ENCODE measurements at places on chromosomes 1 and 21.

- DNase-seq, result no peak
These were observed 15.6 kb downstream of the PRKACB start for GRCh38 chr1:84159533-84160240.

- no peak for DNase-seq
These were observed 406 bp downstream of the HTR1D start for GRCh38 chr1:23216771-23217420.

GRCh38 chr1:65407877-65408276, 12.6 kb upstream of the LEPR start:
- no peak for DNase-seq

GRCh38 chr1:207344221-207344620, 22.7 kb downstream of the CD55 start:
- no peak for DNase-seq

DNA sequence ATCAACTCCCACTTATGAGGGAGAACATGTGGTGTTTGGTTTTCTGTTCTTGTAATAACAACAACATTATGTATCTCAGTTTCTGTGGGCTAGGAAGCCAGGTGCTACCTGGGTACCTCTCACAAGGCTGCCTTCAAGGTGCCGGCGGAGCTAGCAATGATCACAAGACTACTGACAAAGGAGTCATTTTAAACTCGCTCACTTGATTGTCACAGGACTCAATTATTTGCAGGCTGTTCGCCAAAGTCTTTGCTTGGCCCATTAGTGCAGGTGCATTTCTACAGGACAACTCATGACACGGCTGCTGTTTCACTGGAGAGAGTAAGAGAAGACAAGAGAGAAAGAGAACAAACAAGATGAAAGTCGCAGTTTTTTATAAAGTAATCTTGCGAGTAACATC, 1237.4 kb upstream of the TMPRSS15 start:
- DNase-seq, result no peak

DNA sequence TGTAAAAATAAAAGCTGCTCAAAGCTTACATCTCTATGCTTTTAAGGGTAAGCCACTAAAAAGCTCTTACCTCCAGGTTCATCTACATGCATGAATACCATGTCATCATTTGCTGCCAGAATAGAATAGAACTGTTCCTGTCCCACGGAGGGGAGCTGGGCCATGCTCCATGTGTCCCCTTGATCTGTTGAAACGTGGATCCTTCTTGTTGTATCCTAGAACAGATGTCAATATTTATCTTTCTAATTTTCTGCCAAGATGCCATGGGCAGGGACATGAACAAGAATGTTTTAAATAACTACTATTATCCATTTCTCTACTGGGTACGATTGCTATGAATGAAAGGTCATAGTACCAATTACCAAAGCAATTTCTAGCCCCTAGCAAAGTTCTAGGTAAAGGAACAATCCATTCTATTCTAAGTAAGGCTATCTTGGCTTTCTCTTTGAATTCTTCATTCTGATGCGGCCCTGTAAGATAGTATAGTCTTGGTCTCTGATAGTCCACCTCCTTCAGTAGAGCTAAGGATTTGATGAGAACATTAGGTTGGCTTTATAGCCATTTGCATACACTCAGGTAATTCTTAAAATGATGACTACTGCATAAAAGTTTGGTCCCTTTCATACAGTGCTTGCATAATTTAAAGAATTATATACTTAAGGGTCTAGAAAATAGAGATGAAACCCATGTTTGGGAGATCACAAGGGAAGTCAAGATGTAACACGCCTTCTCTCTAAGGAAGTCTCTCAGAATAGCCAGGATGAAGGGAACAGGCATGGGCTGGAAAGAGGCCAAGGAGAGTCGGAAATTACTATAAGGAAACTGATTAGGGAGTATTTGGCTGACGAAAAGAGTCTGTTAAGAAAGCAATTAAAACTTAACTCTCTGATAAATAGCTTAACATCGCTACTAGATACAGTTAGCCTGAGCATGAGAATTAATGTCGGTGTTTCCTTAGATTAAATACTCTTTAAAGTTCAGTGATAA, 35.4 kb upstream of the MYBPHL start:
- DNase-seq, result no peak

- no peak for DNase-seq
These were observed 93.3 kb downstream of the TBX15 start for GRCh38 chr1:118894836-118895235.

DNA sequence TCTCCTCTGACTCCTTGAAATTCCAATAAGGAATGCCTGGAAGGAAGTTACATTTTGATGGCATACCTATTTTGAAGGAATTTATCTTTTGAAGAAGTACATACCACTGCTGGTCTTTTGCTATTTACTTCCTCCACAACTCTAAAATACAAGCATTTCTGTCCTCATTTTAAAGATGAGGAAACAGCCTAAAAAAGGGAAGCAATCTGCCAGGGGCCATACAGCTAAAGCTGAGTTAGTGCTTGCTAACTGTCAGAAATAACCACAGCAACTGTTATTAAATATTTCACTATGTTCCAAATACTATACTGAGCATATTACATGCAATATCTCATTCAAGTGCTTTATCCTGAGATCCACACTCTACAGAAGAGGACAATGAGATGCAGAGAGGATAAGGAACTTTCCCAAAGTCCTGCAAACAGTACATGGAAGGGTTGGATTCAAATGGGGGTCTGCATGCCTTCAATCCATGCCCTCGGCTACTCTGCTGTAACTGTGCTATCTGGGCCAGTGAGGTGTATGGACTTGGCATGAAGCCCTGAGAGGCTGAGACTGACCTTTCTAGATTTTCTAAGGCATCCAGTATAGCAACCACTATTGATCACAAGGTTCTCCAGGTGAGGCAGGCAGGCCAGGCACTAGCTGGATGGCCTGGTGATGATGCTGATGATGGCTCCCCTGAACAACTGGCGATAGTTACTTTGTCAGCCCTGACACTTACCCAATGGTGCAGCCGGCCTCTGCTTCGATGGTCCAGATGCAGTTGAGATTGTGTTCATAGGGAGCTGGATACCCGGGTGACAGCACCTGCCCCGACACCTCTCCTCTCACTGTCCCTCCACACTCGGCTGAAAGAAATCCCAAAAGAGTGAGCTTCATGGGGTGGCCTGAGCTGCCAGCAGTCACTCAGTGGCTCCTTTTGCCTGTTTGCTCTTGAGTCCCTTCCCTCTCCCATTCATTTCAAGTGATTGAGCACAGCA, 171.4 kb upstream of the HMGB4 start:
- no peak for DNase-seq

DNA sequence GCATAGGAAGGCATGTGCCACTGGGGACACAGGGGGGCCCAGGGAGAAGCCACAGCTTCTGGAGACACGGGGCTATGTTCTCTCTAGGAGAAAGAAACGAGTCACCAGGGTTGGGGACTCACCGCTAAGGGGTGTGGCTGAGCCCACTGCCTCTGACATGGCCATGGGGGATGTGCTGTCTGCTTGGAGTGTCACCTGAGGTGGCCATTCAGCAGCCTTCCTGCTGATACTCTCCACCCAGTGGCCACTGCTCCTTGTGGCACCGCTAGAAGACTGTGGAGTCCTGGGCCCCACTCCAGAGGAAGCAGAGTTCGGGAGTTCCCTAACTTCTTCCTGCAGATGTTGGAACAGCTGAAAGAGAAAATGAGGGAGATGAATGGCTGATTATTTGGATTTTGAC, 91.2 kb upstream of the SLC45A1 start:
- DNase-seq, result no peak

- no peak for DNase-seq
These were observed 21.4 kb upstream of the ARHGEF16 start for GRCh38 chr1:3433076-3433475.

DNA sequence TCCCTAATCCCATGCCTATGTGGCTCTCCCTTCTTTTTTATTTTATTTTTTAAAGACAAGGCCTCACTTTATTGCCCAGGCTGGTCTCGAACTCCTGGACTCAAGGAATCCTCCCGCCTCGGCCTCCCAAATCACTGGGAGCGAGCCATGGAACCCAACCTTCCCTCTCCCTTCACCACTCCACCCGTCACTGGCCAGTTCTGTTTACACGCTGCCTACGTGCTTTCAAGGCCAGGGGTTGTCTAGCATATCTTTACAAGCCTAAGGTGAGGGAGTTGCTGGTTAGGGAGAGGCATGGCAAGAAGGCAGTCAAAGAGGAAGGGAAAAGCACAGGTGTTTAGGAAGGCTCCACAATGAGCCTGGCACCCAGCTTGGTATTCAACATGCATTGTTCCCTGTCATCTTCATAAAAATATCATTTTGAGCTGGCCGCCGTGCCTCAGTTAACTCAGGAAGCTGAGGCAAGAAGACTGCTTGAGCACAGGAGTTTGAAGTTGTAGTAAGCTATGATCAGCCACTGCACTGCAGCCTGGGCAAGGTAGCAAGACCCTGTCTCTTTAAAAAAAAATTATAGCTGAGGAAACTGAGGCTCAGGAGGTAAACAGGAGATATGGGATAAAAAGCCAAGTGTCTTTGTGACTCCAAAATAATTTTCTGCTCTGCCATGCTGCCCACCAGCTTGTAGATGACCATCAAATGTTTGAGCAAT, 1.1 kb downstream of the RHBDL2 start:
- no peak for DNase-seq

DNA sequence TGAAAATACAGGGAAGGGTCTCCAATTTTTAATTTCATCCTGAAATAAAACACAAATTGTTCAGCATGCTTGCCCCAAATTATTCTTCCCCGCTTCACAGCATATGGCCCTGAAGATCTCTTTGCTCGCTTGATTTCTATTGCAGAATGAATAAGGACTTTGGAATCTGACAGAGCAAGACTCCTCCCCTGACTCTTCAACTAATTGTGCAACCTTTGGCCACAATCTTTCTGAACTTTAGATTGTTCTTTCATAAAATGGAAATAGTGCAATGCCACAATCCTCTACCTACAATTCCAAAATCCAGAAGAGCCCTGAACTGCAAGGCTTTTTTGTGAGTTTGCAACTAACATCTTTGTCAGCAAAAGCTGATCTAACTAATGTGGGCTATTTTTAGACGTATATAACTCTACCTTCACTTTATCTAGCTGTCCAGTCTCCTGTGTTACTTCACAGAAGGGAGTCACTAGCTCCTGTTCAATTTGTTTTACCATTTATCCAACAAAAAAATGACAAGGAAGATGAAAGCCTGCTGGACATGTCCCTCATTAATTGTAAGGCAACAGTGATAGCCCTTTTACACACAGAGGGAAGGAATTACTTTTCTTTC, 13.4 kb downstream of the RNASEL start:
- DNase-seq, result no peak

GRCh38 chr1:181508486-181509165, 25.3 kb downstream of the CACNA1E start:
- DNase-seq, result no peak

- no peak for DNase-seq
These were observed 14.2 kb downstream of the PIGM start for GRCh38 chr1:160017592-160017991.

DNA sequence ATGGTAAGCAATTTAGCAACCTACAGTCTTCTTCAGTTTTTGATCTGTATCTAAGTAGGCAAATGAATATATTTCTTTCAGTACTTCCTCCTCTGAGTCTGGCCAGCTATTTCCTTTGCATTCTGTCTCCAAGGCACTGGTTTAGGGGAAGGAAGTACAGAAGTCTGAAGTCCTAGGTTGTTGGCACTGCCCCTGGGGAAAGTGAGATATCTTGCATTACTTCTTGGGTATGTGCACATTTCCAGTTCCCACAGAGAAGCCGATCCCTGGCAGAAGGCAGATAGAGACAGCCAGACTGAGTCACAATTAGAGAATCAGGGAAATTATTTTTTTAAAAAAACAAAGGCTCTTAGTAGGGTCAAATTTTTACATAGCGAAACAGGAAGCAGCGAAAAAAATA, 98.8 kb downstream of the RASAL2 start:
- DNase-seq, result no peak

- DNase-seq, result no peak
These were observed 1498.2 kb upstream of the B3GALT2 start for GRCh38 chr1:194684636-194685035.

DNA sequence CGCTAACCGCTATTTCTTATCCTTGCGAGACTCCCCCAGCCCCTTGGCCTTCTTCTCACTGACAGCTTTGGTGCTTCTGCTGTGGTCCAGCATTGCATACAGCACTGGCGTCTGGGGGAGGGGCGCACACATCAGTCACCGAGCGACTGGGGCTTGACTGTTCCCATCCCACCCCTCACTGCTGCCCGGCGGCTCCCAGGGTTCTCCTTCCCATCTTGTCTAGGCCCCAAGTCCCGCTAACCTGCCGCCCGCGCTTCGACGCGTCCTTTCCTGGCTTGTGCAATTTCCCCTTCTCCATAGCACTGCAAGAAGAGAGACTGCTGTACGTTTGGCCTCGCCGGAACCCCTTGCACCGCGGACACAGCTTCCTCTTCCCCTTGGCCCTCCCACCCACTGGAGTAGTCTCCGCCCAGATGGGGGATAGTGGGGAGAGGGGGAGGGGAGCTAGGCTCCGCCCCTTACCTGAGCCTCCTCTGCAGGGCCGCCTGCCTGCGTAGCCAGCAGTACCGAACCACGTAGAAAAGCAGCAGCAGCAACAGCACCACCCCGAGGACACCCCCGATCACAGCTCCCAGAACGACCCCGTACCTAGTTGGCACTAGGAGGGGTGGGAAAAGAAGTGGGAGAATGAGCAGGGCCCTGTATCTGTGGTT, 3.8 kb downstream of the MPZ start:
- DNase-seq, result no peak

- no peak for DNase-seq
These were observed 71.7 kb downstream of the CD46 start for GRCh38 chr1:207823531-207823879.

DNA sequence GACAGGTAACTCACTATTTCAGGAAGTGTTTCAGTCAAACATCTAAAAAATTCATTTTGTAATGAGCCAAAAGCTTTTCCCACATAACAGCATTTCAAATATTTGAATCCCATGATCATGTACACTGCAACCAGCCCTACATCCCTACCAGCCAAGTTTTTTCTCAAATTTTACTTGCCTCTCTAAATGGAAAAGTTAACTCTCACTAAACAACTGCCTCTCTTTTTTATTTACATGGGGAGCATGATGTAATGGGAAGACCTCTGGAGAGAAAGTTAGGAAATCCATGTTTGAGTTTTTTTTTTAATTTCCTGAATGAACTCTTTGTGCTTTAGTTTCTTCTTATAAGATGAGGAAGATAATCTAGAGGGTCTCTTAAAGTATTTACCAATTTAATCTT, 70.5 kb downstream of the TTLL7 start:
- DNase-seq, result no peak

DNA sequence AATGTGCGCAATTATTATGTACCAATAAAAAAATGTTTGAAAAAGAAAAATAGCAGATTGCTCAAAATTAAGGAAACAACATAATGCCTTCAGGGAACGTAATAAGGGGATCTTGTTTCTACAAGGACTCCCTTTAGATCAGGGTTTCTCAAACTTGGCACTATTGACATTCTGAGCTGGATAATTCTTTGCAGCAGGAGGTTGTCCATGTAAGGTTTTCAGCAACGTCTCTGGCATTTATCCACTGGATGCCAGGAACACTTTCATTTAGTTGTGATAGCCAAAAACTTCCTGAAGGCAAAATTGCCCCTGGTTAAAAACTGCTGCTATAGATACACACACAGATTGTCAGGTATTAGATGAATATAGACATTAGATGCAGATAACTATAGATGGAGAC, 666.7 kb upstream of the ADAMTS5 start:
- DNase-seq, result no peak
